Activated CD4-positive, CD25-positive, alpha-beta regulatory T cell treated with anti-CD3 and anti-CD28 coated beads, Interleukin-2, amount 50 U/mL, for 16 hours (primary cell): ENCODE measurements at places on chromosomes 3 and 15.

GRCh38 chr15:75672646-75673425 is 25.1 kb downstream of the SNX33 start:
- no peak for DNase-seq

DNA sequence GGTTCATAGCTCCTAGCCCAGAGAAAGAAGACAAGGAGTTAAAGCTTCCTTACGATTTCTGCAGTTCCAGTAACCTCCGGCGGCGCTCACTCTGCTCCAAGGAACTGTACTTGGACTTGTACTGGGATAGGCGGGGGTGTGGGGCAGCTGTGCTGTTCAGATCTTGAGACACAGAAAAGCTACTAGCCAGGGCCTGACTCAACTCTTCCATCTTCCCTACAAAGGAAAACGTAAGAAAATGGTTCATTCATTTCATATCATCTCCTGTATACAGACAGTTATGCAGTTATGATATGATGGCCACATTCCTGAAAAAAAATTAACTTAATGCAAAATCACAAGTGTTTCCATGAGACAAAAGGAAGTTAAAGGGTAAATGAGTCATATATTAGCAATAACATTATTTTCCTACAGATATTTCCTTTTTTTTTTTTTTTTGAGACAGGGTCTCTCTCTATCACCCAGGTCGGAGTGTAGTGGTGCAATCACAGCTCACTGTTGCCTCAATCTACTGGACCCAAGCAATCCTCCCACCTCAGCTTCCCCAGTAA is 4.6 kb downstream of the SNUPN start:
- DNase-seq = no peak

DNA sequence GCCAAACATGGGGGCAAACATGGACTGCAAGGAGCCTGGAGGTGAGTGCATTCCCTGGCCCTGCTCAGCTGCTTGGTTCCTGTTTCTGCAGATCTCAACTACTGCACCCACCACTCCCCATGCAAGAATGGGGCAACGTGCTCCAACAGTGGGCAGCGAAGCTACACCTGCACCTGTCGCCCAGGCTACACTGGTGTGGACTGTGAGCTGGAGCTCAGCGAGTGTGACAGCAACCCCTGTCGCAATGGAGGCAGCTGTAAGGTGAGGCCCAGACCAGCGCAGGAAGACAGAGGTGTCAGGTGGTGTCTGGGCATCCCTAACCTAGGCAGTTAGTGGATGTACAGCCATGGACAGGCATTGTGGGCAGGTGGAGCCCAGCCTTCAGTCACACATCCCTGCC is 5.3 kb downstream of the DLL4 start:
- DNase-seq = no peak

GRCh38 chr3:119042162-119042561 is 7.5 kb upstream of the IGSF11 start:
- no peak for DNase-seq

DNA sequence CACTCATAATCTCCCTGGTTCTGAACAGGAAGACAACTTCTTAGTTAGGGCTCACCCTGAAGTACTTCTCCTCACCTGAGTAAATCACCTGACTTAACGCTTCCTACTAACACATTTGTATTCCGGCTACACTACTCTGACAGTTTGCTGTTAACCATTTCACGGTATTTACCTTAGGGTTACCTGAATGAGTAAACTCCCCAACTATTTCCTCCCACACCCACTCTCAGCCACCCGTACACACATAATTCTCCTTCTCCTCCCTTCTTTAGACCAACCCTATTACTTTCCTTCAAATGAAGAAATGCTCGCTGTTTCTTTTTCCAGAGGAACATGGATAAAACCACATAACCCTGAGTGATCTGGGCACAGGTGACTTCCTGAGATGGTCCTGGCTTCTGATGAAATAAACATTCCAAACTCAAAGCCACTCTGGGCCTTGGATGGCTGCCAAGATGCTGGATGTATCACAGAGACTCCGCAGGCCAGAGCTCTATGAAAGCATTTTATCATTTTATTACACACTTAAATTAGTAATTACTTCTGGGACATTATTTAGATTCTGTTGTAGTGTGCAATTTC is 183.6 kb upstream of the ATP11B start:
- DNase-seq = no peak
